MM.1S (cell line): ENCODE measurements at places on chromosomes 7 and 10.
A peak's percentile ranks its signal among the peaks of the same experiment; 100 is the strongest.

DNA sequence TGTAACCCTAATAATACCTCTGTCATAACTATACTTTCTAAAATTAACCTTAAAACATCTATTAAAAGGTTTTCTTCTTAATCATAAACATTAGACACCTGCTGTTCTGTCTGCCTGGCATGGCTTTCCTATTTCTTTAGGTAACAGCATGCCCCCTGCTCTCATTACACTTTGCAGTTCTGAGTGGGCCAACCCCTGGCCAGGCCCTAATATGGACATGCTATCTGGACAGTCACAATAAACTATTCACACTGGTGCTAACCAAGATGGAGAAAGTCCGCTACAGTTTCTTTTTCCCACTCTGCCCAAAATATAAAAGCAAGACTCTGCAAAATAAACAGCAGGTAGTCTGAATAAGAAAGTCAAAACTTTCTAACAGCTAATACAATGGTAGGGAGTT, 84.0 kb downstream of the ELAPOR2 start:
- H3K27me3 ChIP-seq: no peaks in the 10 kb centered on the region
- no peak for DNase-seq
- H3K27ac ChIP-seq: no peak overlapping the region
- H3K36me3 ChIP-seq: no peaks in the 10 kb centered on the region

GRCh38 chr10:47288916-47289495, 11.0 kb upstream of the GDF10 start:
- H3K27me3 ChIP-seq: no peaks in the 10 kb centered on the region
- H3K4me3 ChIP-seq: no peak overlapping the region
- no peaks in the 10 kb centered on the region for H3K36me3 ChIP-seq
- no peaks in the 10 kb centered on the region for H3K4me1 ChIP-seq
- H3K27ac ChIP-seq: no peak overlapping the region
- DNase-seq: no peak

- no peaks in the 10 kb centered on the region for H3K27me3 ChIP-seq
- no peaks in the 10 kb centered on the region for H3K36me3 ChIP-seq
- H3K4me1 ChIP-seq: no peaks in the 10 kb centered on the region
- no peak for DNase-seq
- H3K27ac ChIP-seq: no peak overlapping the region
These were observed 90.0 kb downstream of the PLXNA4 start for GRCh38 chr7:132486274-132486610.

DNA sequence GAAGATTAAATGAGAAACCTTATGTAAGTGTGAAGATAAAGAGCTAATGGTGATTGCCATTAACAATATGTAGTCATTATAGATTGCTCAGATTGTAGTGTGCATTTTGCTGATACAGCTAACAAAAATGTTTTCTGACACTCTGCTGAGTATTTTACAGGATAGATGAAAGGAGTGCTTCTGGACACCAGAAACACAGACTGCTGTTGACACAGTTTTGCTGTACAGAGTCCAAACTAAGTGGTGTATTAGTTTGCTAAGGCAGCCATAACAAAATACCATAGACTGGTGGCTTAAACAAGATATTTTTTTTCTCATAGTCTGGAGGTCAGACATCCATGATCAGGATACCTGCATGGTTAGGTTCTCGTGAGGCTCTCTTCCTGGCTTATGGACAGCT, 2.2 kb downstream of the SMC3 start:
- peaks cover 41% of the 10 kb centered on the region for H3K4me1 ChIP-seq
- no peak for DNase-seq
- H3K27me3 ChIP-seq: no peaks in the 10 kb centered on the region
- peaks cover 26% of the 10 kb centered on the region for H3K36me3 ChIP-seq

GRCh38 chr10:88110355-88110754, 246.9 kb downstream of the PTEN start:
- no peak overlapping the region for H3K27ac ChIP-seq
- no peak overlapping the region for H3K4me3 ChIP-seq

GRCh38 chr10:34761453-34761852, 53.6 kb downstream of the PARD3 start:
- no peak overlapping the region for H3K27ac ChIP-seq
- no peaks in the 10 kb centered on the region for H3K36me3 ChIP-seq
- H3K27me3 ChIP-seq: no peaks in the 10 kb centered on the region

GRCh38 chr7:134167250-134167649, 40.1 kb downstream of the LRGUK start:
- no peaks in the 10 kb centered on the region for H3K27me3 ChIP-seq
- DNase-seq: no peak
- H3K27ac ChIP-seq: no peak overlapping the region
- no peaks in the 10 kb centered on the region for H3K4me1 ChIP-seq

GRCh38 chr7:3067606-3068380, 24.1 kb upstream of the CARD11 start:
- no peak for DNase-seq
- no peaks in the 10 kb centered on the region for H3K27me3 ChIP-seq
- H3K36me3 ChIP-seq: no peaks in the 10 kb centered on the region
- no peak overlapping the region for H3K4me3 ChIP-seq
- no peak overlapping the region for H3K27ac ChIP-seq

DNA sequence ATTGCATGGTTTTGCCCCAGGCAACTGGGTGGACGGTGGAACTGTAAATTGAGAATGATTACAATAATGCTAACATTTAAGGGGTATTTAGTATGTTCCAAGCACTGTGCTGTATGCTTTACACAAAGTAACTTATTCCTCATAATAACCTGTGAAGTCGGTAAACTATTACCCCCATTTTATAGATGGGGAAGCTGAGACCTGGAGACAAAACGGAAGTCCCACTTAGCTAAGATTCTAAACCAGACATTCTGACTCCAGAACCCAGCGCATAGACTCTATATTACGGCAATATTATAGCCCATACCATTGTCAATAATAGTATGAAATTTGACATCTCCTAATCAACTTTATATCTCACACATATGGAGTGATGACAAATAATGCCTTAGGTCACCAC, 39.9 kb upstream of the TMEM236 start:
- DNase-seq: no peak
- H3K4me1 ChIP-seq: no peaks in the 10 kb centered on the region
- no peaks in the 10 kb centered on the region for H3K36me3 ChIP-seq
- no peak overlapping the region for H3K4me3 ChIP-seq
- no peaks in the 10 kb centered on the region for H3K27me3 ChIP-seq

DNA sequence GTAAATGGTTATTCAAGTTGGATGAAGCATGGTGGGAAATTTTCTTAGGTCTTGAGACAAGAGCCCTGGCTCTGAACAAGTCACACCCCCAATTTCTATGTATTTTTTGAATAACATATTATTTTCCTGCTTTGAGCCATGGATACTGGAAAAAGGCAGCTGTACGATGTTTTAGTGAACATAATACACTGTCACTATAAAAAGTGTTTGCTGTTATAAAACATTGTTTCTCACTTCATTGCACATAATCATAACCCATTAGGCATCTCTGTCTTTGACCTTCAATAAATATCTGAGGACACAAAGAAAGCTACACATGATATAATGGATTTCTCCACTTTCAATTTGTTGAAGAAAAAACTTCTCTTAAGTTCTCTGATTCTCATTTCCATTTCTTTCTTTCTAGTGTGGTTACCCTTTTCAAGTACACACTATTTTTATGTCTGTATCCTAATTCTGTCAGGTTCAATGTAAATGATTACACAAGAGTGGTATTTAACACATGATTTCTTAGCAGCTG, 283.9 kb upstream of the SP8 start:
- no peaks in the 10 kb centered on the region for H3K27me3 ChIP-seq
- H3K27ac ChIP-seq: no peak overlapping the region

- DNase-seq: peak; percentile 26
- peaks cover 14% of the 10 kb centered on the region for H3K4me1 ChIP-seq
- H3K27me3 ChIP-seq: no peaks in the 10 kb centered on the region
These were observed 146.1 kb downstream of the GRK5 start for GRCh38 chr10:119353421-119353820.

DNA sequence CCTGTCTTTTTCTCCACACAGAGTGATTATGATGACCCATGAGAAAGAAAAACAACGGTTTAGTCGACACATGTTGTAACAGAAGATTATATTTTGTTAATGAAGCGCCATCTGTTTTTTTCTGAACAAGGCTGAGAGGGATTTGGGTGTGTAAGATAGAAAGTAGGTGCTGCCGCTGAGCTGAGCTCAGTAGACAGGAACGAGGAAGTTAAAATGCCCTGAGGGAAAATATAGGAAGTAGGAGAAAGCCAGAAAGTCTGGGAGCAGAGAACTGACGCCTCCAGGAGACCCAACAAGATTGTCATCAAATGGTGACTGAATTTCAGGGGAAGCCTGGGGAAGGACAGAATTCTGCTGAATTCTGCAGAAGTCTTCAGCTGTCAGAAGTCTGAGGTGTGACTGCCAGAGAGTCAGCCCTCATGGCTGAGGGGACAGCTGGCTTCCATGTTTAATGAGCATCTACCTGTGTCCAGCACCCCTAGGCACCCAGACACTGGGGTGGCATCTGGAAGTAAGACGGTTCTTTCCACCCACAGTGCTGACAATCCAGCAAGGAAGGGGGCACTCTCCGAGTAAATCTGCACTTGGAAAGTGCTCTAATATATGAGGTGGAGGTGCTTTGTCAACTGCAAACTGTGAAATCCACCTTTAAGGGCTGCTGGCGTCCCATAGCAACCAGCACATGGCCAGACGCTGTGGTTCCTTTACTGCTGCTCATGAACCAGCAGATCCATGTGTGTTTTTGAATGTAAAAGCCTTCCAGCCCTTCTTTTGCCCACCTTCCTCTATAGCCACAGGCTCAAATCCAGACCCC, 12.5 kb upstream of the TSPAN15 start:
- no peaks in the 10 kb centered on the region for H3K4me1 ChIP-seq
- H3K27ac ChIP-seq: no peak overlapping the region
- no peak overlapping the region for H3K4me3 ChIP-seq
- no peaks in the 10 kb centered on the region for H3K36me3 ChIP-seq
- peaks cover 15% of the 10 kb centered on the region for H3K27me3 ChIP-seq

DNA sequence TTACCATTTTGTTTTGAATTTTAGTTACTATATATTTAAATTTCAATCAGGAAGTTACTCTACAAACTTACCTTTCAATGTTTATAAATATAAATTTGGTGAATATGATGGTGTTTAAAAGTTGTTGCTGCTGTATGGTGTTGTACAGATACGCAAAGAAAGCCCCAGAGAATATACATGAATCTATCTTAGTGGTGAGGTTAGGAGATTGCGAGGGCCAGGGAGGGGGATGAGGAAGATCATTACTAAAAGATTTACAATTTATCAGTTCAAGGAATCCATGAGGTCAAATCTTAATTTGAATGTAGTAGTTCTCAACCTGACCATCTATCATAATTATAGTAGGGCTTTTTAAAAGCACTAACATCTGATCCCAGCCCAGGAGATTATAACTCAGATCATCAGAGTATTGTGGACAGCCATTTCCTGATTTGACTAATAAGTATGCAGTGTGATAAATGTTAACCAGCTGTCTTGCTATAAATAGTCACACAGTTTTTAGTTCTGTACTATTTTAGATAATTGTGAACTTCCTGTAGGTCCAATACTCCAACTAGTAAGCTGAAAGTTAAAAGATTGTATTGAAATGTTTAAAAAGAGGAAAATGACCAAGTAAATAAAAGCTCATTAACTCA, 23.6 kb downstream of the FAM3C start:
- H3K4me1 ChIP-seq: peaks cover 52% of the 10 kb centered on the region
- peak overlapping the region; percentile 85 for H3K27ac ChIP-seq
- H3K27me3 ChIP-seq: no peaks in the 10 kb centered on the region
- DNase-seq: peak; percentile 81

GRCh38 chr10:30705625-30706149, 76.1 kb upstream of the LYZL2 start:
- no peaks in the 10 kb centered on the region for H3K36me3 ChIP-seq
- H3K27ac ChIP-seq: peak overlapping the region; percentile 98
- peak; percentile 57 for DNase-seq
- peak overlapping the region; percentile 70 for H3K4me3 ChIP-seq
- peaks cover 38% of the 10 kb centered on the region for H3K4me1 ChIP-seq

DNA sequence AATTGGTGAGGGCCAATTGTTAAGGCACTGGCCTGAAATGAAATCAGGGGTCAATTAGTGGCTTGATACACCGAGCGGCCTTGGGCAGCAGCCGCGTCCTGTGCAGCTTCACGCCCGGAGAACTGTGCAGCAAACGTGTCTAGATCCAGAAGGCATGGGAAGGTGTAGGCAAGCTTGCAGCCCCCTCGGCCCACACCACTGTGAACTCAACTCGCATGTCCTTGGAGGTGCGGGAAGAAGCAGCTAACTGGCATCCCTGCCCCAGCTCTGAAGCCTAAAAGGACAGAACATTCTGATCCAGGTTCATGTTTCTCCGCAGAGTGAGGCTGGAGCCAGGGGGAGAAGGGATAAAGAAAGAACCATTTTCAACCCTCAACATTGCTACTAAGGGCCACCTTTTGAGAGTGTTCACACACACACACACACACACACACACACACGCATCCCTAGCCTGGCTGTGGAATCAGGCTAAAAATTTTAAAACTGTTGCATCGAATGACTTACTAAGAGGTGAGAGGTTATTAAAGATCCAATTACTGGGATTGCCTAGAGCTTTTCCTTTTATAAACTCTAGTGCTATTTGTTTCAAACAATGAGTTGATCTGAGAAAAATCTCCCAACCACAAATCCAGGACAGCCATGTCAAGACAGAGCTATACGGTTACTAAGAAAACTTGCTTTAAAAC, 104.0 kb downstream of the PARP12 start:
- DNase-seq: no peak
- H3K36me3 ChIP-seq: no peaks in the 10 kb centered on the region
- H3K4me3 ChIP-seq: no peak overlapping the region
- no peak overlapping the region for H3K27ac ChIP-seq
- no peaks in the 10 kb centered on the region for H3K27me3 ChIP-seq
- no peaks in the 10 kb centered on the region for H3K4me1 ChIP-seq

DNA sequence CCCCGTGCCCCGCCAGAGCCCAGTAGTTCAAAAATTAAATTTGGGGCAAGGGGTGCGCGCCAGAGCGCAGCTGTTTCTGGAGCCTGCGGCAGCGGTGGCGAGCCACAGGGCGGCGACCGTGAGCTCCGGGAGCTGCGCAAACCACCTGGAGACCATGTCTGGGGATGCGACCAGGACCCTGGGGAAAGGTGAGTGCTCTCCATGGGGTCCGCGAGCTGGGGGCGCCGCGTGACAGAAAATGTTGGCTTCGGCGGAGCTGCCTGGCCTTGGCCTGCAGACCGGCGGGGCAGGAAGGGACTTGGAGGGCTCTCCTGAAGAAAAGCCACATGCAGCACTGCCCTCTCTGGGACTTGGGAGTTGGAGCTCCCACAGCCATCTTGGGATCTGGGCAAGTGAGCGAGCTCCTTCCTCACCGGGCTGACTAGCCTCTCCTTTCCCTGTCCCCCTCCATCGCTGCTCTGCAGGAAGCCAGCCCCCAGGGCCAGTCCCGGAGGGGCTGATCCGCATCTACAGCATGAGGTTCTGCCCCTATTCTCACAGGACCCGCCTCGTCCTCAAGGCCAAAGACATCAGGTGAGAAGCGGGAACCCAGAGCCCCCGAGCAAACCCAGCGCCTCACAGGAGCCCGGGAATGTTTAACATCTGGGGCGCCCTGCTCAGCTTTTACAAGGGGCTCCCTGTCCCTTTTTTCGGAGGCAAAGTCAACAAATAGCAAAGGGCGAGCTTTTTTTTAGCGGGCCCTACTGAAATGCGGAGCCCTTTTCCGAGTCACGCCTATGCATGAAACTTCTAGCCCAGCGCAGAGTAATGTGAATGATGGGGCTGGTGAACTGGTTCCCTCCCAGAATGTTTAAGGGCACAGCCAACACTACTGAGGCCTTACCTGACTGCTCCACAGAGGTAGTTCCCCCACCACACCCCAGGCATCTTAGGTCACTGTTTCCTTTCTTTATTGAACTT, 6.1 kb downstream of the GSTO2 start:
- H3K36me3 ChIP-seq: no peaks in the 10 kb centered on the region
- H3K27ac ChIP-seq: no peak overlapping the region
- 0 out of 2 replicates have a peak, but pooled peaks cover 4% of the 10 kb centered on the region for H3K27me3 ChIP-seq
- H3K4me3 ChIP-seq: peak overlapping the region; percentile 46

- no peaks in the 10 kb centered on the region for H3K36me3 ChIP-seq
- 0 out of 2 replicates have a peak, but pooled peaks cover 4% of the 10 kb centered on the region for H3K4me1 ChIP-seq
- H3K27ac ChIP-seq: no peak overlapping the region
- DNase-seq: no peak
- H3K4me3 ChIP-seq: no peak overlapping the region
These were observed 195.2 kb downstream of the DOCK4 start for GRCh38 chr7:112010994-112011393.
